ENCODE measurements at places on chromosomes 1 and 21.

DNA sequence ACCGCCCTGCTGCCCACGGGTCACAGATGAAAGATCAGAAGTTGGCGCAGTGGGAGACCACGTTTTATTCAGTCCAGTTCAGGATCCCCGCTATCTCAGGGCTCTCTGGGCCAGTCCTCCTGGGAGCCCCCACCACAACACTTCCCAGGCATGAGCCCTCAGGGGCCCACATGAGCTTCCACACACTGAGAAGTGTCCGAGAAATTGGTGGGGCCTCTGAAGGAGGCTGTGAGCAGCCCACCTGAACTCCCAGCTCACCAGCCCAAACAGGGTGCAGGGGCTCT lies 12.1 kb downstream of the TRIM46 start:
- DNase-seq = no peak

DNA sequence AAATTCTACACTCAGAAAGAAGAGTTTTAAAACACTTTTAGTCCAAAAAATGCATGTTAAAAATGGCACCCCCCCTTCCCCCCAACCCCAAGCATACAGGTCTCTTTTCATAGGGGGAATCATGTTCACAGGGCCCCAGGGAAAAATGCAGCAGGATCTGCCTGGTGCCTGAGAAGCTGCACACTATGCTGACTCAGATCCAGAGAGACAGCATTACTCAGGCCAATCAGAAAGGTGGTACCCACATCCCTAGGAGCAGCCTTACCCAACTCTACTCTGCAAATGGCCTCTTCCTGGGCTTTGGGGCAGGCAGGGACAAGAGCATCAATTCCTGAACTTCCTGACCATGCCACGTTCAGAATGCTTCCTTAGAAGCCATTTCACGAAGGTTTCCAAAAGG lies 119.0 kb downstream of the HIVEP3 start:
- no peak for DNase-seq

DNA sequence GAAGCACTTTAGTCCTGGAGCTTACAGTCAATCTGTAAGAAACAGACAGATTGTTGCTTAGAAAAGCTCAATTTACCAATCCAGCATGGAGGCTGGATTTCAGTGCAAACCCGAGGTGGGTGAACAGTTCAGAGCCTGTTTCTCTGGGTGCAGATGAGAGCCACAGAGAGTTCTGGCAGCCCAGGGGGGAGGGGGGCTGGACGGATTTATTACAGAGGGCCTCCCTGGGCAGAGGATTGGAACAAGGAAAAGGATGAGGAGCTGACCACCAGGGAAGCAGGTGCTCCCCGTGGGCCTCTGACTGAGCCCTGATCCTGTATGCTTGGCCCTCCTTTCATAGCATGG lies 38.0 kb upstream of the EPS8L3 start:
- no peak for DNase-seq

GRCh38 chr1:111227851-111228747 lies 586 bp downstream of the CHI3L2 start:
- no peak for DNase-seq
